ENCODE measurements at places on chromosomes 5 and 9. TPM values are rescaled to one million over a fixed set of nuclear protein-coding genes. Genes with fewer than 3 reads are reported as not detected.

- H3K4me3 ChIP-seq = no peak overlapping the region
- H3K4me1 ChIP-seq = no peaks in the 10 kb centered on the region
- no peak for DNase-seq
- H3K27ac ChIP-seq = no peak overlapping the region
These were observed 311.0 kb downstream of the AGTPBP1 start for GRCh38 chr9:85430659-85431338.

DNA sequence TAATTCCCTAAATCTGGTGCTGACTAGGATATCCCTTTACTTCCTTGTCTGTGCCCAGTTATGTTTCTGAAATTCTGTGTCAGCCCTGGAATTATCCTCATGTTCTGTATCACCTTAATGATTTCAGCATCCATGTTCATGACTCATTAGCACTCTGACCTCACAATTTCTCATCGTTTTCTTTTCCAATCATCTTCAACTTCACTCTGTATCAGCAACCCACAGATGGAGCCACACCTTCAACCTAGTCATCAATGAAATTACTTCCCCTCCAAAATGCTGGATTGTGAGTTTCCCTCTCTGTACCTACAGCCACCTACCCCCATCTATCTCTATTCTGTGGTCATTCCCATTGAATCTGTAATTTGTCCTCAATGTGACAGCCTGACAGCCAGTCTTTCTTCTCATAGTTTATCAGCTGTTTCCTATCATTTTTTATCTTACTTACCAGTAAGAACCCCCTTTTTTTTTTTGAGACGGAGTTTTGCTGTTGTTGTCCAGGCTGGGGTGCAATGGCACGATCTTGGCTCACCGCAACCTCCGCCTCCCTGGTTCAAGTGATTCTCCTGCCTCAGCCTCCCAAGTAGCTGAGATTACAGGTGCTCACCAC lies 3.1 kb upstream of the IL6ST start:
- no peak overlapping the region for H3K4me3 ChIP-seq
- DNase-seq = no peak
- H3K36me3 ChIP-seq = peaks cover 18% of the 10 kb centered on the region
- peaks cover 2% of the 10 kb centered on the region for H3K27me3 ChIP-seq
- peaks cover 27% of the 10 kb centered on the region for H3K4me1 ChIP-seq

DNA sequence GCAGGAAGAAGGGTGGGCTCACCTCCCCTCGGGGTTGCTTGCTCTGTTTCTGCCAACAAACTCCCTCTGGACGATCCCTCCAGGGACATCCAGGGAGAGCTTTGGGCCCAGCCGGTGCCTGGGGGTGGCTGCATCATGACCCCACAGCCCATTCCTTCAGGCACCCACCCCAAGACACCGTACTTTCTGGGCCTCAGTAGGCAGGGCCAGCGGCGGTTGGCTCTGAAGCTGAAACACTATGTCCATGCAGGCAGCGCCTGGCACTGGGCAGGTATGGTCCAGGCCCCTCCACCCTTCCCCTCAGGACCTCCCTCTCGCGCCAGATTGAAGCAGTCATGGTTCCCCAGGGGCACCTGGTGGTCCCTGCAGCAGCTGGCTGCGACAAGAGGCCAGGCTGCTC lies 18.5 kb upstream of the SUSD3 start:
- no peak for DNase-seq
- H3K27me3 ChIP-seq = no peaks in the 10 kb centered on the region
- no peak overlapping the region for H3K27ac ChIP-seq
- peaks cover 3% of the 10 kb centered on the region for H3K36me3 ChIP-seq
- peaks cover 20% of the 10 kb centered on the region for H3K4me1 ChIP-seq
- H3K4me3 ChIP-seq = no peak overlapping the region

- H3K4me1 ChIP-seq = peaks cover 16% of the 10 kb centered on the region
- no peak overlapping the region for H3K4me3 ChIP-seq
- DNase-seq = no peak
- no peak overlapping the region for H3K27ac ChIP-seq
These were observed 14.7 kb downstream of the PTGER4 start for GRCh38 chr5:40694433-40694832.

- no peaks in the 10 kb centered on the region for H3K36me3 ChIP-seq
- H3K27ac ChIP-seq = no peak overlapping the region
- no peaks in the 10 kb centered on the region for H3K4me1 ChIP-seq
- H3K4me3 ChIP-seq = no peak overlapping the region
- DNase-seq = no peak
These were observed 59.5 kb downstream of the FGF10 start for GRCh38 chr5:44329716-44330115.

- H3K27me3 ChIP-seq = peaks cover 43% of the 10 kb centered on the region
- H3K4me1 ChIP-seq = peaks cover 11% of the 10 kb centered on the region
- no peaks in the 10 kb centered on the region for H3K36me3 ChIP-seq
- DNase-seq = no peak
- H3K4me3 ChIP-seq = no peak overlapping the region
These were observed 27.7 kb upstream of the CDC23 start for GRCh38 chr5:138240650-138241385.

DNA sequence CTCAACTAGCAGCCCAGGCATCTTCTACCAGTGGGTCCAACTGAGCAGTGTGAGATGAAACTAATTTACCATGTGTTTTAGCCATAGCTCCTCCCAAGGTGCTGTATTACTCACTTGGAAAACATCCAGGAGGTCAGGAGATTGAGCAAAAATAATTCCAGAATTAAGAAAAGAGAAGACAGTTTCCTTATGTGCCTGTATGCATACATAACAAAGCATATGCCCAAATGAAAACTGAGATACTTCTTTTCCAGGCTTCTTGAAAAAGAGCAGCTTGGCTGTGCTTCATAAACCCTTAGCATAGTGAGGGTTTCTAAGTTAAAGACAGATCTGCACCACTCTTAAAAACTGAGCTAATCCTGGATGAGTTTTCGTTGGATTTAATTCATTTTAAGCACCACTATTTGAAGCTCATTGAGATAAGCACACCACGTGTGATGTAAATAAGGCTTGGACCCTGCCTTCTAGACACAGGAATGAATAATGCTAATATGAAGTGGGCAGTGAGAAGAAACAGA lies 119.4 kb downstream of the ADAMTS12 start:
- no peak overlapping the region for H3K4me3 ChIP-seq
- peaks cover 4% of the 10 kb centered on the region for H3K27me3 ChIP-seq
- H3K4me1 ChIP-seq = no peaks in the 10 kb centered on the region
- no peak for DNase-seq

DNA sequence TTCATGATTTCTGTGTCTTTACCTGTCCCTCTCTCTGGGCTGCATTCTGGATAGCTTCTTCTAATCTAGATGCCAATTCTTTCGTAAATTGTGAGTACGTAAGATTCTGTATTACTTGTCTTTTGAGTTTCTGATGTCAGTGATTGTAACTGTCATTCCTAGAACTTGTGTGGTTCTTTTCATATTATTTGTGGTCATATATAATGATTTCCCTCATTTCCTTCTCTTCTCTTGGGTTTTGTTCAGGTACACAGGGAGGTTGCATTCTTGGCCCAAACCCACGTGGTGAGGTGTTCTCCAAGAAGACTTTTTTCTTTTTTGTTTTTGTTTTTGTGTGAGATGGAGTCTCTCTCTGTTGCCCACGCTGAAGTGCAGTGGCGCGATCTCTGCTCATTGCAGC lies 13.8 kb downstream of the UGCG start:
- H3K36me3 ChIP-seq = peaks cover 20% of the 10 kb centered on the region
- H3K27me3 ChIP-seq = peaks cover 2% of the 10 kb centered on the region
- no peak for DNase-seq
- H3K4me1 ChIP-seq = peaks cover 59% of the 10 kb centered on the region
- no peak overlapping the region for H3K27ac ChIP-seq
- no peak overlapping the region for H3K4me3 ChIP-seq

DNA sequence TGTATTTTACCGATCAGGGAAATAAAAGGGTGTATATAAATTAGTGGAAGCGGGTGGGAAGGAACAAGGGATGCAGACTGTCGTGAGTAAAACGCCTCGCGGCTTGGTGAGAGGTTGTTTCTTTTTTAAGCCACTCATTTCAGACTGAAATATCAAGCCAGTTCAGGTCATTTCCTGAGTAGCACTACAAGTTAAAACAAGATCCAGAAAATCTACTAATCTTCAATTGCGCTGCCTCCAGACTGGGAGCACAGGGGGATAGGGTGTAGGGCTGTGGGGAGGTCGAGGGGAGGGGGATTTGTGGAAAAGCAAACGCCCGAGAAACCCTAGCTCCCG lies 140.8 kb downstream of the TSSK1B start:
- H3K4me3 ChIP-seq = peak overlapping the region; percentile 86
- no peak overlapping the region for H3K27ac ChIP-seq
- H3K36me3 ChIP-seq = no peaks in the 10 kb centered on the region
- peaks cover 22% of the 10 kb centered on the region for H3K4me1 ChIP-seq

DNA sequence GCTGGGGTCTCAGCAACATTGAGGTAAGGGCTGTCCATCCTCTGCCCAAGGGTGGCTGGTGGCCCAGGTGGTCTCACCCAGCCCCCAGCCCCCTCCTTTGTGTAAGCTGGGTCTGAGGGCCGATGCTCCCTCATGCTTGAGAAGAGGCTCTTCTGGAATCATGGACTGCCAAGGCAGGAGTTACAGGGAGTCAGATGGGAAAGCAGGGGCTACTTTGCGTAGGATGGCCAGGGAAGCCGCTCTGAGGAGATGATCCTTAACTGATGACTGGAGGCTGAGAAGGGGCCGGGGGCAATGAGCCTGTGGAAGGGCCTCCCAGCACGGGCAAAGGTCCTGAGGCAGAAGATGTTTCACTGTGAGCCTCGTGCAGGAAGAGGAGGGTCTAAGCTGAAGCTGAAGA lies 23.7 kb downstream of the NKX2-5 start:
- H3K4me3 ChIP-seq = no peak overlapping the region
- H3K4me1 ChIP-seq = no peaks in the 10 kb centered on the region
- no peak overlapping the region for H3K27ac ChIP-seq
- DNase-seq = no peak

DNA sequence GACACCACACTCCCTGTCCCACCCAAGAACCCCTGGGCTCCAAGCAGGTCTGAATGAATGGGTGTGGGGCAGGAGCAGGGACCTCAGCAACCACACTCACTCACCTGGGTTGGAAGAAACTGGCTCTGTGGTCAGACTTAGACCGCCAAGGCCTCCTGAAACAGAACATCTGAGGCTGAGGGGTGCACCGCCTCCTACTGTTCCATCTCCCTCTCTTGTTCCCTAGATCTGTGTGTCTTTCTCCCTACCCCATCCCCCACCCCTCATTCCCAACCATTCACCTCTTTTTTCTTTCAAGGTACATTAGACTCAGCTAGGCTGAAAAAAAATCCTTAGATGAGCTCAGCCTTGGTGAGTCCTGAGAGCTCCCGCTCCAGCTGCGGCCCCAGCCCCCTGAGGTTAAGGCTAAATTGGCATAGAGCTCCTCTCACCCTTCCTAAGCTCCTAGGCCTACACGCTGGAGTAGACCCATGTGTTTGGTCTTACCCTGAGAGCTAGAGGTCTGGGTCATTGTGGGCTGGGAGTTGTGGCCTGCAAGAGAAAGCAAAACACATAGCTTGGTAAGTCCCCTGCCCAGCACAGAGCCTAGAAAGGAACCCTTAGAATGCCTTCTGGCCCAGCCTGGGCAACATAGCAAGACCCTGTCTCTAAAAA lies 4.8 kb downstream of the ECSCR start:
- peak overlapping the region; percentile 99 for H3K27ac ChIP-seq
- H3K4me3 ChIP-seq = no peak overlapping the region
- H3K36me3 ChIP-seq = peaks cover 5% of the 10 kb centered on the region
- DNase-seq = no peak
- peaks cover 62% of the 10 kb centered on the region for H3K4me1 ChIP-seq

GRCh38 chr9:18502546-18502945 lies 28.6 kb downstream of the ADAMTSL1 start:
- H3K4me3 ChIP-seq = no peak overlapping the region
- H3K36me3 ChIP-seq = no peaks in the 10 kb centered on the region
- H3K4me1 ChIP-seq = no peaks in the 10 kb centered on the region
- no peak overlapping the region for H3K27ac ChIP-seq

Gene PLPP7
- 0.21 TPM for total RNA-seq

Gene RASEF
- not detected for total RNA-seq
